ENCODE measurements at places on chromosomes 3 and 15.

DNA sequence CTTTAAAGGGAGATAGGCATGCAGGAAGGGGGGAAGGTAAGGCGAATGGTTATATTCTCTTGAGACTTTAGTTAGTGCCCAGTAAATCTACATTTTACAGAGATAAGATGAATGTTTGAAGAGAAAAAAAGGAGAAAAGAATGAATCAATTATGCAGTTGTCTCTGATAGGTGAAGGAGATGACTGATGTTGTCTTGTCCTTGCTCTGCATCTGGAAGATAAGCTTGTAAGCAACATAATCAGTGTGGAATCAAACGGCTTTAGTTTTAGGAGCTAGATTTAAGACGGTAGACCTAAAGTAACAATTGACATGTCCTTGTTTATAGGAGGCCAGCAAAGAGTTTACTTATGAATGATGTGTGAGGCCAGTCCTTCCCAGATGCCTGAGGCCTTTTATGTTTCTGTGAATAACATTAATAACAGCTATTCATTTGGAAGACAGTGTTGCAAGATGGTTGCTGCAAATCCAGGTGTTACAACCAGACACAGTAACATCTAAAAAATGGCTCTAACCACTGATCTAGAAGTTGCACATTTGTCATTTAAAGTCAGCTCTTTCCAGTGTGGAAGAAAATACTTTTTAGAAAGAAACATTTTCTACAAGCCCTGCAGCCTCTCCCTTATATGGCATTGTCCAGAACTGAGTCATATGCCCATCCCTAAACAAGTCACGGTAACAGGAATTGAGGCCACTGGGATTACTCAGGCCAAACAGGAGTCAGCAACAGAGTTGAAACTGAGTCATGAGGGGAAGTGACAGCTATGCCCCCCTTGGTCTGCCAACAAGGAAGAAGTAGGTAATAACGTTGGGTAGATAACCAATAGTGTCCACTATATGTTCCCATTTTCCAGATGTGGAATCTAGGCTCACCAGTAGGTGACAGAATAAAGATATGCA lies 77.5 kb upstream of the FBN1 start:
- DNase-seq = peak; percentile 96

- DNase-seq = no peak
Measured at GRCh38 chr15:74417225-74417624, 16.5 kb downstream of the SEMA7A start.

DNA sequence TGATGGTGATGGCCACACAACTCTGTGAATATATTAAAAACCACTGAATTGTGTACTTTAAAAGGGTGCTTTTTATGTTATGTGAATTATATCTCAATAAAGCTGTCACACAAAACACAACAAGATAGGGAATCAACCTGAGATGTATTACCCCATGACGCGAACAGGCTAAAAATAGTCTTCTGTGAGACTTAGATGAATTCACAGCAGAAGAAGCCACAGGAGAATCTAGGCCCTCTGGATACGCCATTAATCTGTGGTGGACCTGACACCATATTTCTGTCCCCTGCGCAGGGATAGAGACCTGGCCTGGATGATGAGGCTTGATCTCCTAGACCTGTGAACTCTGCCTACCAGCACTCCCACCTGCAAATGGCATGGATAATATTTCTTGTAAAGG lies 146.0 kb upstream of the HACD2 start:
- DNase-seq = peak; percentile 30

- DNase-seq = peak; percentile 81
Measured at GRCh38 chr15:83275412-83275811, 9.1 kb downstream of the BNC1 start.

GRCh38 chr3:21054064-21054463 lies 696.9 kb downstream of the ZNF385D start:
- no peak for DNase-seq

DNA sequence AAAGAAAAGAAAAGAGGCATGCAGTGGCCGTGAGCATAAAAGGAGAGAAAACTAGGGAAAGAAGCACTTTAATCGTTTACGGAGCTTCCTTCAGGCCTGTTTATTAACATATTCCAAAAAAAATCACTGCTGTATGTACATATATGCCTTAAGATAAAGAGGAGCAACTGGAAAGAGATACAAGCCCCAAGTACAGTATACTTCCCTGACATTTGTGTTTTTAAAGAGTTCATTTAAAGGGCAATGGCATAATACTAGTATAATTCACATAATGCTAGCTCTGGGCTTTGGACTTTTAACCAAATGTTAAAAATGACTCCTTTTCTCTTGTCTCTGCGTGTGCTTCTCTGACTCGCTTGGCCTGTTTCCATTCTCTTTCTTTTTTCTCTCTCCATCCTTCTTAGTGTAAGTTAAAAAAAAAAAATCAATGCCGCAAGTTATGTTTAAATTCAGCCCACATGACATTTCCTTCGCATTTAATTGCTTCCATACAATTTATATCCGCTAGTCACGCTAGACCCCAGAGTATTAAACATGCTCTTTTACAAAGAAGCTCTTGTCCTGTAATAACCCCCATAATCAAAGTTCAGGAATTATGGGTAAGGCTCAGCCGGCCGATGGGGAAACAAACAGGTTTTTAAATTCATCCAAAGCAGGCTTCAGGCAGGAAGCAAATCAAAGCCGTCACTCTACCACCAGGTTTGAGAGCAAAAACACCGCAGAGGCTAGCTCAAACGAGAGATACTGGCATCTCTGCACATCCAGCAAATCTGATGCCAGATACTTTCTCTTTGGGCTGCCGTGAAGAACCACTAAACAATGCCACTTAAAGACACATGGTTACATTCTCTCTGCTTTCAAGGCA lies 19.4 kb downstream of the WWTR1 start:
- peak; percentile 75 for DNase-seq

GRCh38 chr3:81764665-81765064 lies 3.2 kb upstream of the GBE1 start:
- DNase-seq = no peak

DNA sequence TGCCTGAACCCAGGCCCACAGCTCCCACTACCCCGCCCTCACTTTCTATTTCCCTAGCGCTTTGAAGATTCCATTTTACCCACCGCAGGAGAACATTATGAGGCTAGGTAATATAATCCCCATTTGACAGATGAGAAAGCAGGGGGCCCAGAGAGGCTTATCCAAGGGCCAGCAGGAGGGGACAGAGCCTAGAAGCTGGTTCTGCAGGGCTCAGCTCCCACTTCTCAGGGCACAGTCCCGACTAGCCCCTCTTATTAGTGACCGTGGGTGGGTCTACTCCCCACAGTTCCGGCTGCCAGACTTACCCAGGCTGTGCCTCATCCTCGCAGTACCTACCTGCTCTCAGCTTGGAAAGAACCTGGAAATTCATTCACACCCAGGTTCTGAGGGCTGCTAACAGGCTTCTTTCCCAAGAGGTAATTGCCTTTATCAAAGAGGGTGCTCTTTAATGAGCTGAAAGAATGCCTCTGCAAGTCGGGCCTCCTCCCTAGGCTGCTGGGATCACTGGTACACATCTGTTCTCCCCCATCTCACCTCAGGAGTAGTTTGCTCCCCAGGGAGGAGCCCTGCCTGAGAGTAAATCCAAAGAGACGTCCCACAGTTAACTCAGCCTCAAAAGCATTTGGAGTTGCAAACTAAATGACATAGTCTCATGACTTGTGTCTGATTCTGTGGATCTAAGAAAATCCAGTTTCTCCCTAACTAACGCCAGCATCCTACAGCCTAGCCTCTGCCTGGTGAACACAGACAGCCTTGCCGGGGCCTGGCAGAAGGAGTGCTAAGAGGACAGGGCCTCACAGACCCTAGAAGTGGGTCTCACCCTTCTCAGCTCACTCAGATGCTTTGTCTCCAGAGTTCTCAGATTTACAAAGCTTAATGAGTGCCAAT lies 125.0 kb downstream of the CHSY1 start:
- DNase-seq = peak; percentile 74

DNA sequence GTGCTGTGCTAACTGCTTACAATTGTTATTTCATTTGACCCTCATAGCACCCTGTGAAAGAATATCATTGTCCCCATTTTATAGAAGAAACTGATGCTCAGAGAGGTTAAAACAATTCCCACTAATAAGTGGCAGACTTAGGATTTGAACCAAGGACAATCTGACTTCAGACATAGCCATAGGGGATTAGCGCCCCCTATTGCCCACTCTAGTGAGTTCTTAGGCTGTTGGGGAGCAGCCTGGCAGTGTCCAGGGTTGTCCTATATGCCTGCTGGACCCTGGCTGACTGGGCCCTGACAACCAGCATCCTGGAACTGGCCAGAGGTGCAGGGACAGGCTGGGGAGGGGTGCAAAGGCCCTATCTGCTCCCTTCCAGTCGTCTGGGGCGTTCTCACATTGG lies 15.4 kb downstream of the DPH3 start:
- DNase-seq = peak; percentile 48

GRCh38 chr3:178618197-178618596 lies 82.0 kb downstream of the KCNMB2 start:
- DNase-seq = peak; percentile 55

- DNase-seq = peak; percentile 42
Measured at GRCh38 chr15:78308422-78309032, 9.1 kb upstream of the SKIC8 start.

DNA sequence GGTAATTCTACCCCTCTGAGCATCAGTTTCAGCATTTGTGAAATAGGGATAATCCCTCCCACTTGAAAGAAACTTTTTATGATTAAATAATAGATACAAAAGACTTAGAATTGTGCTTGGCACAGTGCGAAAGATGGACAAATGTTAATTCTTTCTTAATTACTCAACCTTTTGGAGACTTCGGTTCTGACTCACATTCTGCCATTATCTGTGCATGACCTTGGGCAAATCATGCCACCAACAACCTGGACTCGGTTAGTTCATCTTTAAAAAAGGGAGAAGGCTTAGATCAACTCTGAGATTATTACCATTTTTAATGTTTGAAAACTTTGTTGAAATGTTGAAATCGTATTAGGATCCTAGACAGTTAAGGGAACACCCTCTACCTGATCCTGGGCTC lies 40.6 kb upstream of the POLR2M start:
- DNase-seq = peak; percentile 20

- no peak for DNase-seq
Measured at GRCh38 chr3:184579513-184579912, 17.9 kb downstream of the EPHB3 start.

DNA sequence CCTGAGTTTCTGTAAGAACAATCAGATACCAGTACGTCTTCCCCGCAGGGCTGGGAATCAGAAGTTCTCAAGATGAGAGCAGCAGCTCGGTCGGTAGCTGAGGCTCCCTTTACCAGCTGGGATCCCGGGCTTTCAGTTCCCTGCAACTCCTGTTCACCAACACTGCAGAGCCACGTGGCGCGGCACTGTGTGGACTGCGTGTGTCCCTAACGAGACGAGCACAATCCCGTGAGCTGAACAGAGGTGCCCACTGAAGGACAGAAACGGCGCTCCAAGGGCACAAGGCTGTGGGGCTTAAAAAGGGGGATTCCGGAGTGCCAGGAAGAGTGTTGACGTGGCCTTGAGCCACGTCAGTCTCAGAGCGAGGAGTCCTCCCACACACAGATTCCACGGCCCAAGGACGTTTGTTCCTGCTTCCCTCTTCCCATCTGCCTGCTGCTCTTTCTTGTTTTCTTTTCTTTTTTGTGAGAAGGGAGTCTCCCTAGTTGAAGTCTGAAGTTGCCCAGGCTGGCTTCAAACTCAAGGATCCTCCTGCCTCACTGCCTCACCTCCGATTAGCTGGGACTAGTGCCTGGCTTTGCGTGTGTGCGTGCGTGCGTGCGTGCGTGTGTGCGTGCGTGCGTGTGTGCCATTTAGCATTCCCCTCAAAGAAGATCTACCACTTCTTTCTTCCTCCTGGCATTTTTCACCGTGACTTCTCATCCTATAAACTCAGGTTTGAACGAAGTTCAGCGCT lies 37.1 kb upstream of the RPL35A start:
- DNase-seq = no peak

- DNase-seq = peak; percentile 11
Measured at GRCh38 chr3:72177075-72178050, 392.4 kb upstream of the PROK2 start.

DNA sequence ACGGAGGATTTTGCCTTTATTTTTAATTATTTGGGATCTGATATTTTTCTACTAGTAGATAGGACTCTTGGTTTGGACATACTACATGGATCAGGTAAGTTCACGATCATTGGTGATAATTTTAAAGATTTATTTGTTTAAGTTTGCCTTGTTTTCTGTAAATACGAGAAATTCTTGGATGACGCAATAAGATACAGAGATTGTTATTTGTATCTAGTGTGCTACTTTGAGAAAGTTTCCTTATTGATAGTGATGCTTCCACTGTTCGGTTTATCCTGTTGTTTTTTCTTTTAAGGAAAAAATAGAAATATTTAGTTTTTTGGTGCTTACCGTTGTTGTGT lies 577 bp downstream of the CHD2 start:
- DNase-seq = no peak

DNA sequence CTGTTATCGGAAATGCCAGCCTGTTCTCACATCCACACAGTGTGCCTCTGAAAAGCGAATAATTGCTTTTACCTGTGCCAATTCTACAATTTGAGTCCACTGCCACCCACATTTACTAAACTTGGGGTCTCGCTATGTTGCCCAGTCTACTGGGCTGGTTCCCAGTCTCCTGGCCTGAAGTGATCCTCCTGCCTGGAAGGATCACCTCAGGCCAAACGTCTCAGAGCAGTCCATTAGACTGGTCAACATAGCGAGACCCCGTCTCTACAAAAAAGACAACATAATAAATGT lies 827 bp upstream of the INO80 start:
- no peak for DNase-seq

GRCh38 chr15:99421172-99421656 lies 144.6 kb upstream of the MEF2A start:
- no peak for DNase-seq

DNA sequence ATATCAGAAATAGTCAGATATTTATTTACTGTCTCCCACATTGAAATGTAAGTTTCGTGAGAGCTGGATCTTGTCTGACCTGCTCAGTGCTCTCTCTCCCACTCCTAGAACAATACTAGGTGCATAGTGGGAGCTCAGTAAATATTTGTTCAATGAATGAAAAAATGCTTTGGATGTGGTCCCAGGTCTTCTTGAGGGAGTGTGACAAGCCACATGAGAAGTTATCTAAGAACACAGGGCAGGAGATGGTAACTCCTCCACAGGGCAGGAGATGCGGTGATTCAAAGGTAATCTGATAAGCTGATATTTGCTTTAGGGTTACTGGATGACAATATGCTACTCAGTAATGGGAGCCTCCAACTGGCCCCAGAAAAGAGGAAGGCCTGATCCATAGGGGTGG lies 25.8 kb upstream of the PLA2G4E start:
- DNase-seq = no peak

DNA sequence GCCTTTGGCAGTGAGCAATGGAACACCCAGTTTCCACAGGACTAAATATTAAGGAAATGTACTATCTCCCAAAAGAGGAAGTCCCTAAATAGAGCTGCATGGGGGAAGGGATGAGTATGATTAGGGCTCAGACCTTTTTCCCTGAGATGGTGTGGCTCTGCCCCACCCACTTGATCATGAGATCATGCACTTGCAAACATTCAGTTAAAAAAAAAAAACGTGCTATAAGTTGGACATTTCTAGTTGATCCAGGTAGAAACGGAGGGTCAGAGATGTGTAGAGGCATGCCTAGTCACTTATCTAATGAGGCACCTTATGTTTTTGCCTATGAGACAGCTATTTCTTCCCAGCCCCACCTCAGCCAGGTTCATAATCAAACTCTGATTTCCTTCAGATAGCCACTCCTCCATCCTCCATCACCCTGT lies 24.5 kb upstream of the SSR3 start:
- no peak for DNase-seq

Measured in M059J (cell line).